ENCODE measurements at places on chromosomes 4 and X. TPM values are rescaled to one million over a fixed set of nuclear protein-coding genes. Genes with fewer than 3 reads are reported as not detected.

Gene CFAP99
- total RNA-seq = 0.18 TPM

Gene AREG
- total RNA-seq = 0.69 TPM

Gene ENPP6
- total RNA-seq = 1.0 TPM

Gene LDB2
- total RNA-seq = 24.9 TPM

Gene BEX1
- total RNA-seq = 10.7 TPM

Gene BRS3
- not detected for total RNA-seq

Gene FGA
- total RNA-seq = not detected

Gene STATH
- total RNA-seq = not detected

Gene CLDN22
- not detected for total RNA-seq

DNA sequence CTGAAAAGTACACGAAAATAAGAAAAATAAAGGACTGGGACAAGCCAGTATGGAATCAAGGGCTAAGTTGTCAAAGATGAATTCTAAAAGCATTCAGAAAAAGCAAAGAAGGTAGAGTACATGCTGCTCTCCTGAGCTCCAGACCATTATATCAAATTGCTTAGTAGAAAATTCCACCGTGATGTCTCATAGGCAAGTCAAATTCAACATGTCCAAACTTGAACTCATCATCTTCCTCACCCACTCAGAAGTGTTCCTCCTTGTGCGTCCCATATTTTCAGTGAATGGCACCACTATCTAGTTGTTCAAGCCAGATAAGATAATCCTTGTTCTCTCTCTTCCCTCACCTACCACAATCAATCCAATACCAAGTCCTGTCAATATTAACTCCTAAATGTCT is 37.5 kb upstream of the IL13RA2 start:
- H3K36me3 ChIP-seq = no peaks in the 10 kb centered on the region
- H3K27me3 ChIP-seq = peaks cover 19% of the 10 kb centered on the region
- H3K4me3 ChIP-seq = no peak overlapping the region
- no peak for DNase-seq
- H3K4me1 ChIP-seq = no peaks in the 10 kb centered on the region

- peaks cover 4% of the 10 kb centered on the region for H3K36me3 ChIP-seq
- H3K27me3 ChIP-seq = no peaks in the 10 kb centered on the region
- DNase-seq = no peak
- no peaks in the 10 kb centered on the region for H3K4me1 ChIP-seq
- H3K4me3 ChIP-seq = no peak overlapping the region
- H3K27ac ChIP-seq = no peak overlapping the region
Observed at GRCh38 chrX:119648421-119648775, 42.2 kb upstream of the NKRF start.

DNA sequence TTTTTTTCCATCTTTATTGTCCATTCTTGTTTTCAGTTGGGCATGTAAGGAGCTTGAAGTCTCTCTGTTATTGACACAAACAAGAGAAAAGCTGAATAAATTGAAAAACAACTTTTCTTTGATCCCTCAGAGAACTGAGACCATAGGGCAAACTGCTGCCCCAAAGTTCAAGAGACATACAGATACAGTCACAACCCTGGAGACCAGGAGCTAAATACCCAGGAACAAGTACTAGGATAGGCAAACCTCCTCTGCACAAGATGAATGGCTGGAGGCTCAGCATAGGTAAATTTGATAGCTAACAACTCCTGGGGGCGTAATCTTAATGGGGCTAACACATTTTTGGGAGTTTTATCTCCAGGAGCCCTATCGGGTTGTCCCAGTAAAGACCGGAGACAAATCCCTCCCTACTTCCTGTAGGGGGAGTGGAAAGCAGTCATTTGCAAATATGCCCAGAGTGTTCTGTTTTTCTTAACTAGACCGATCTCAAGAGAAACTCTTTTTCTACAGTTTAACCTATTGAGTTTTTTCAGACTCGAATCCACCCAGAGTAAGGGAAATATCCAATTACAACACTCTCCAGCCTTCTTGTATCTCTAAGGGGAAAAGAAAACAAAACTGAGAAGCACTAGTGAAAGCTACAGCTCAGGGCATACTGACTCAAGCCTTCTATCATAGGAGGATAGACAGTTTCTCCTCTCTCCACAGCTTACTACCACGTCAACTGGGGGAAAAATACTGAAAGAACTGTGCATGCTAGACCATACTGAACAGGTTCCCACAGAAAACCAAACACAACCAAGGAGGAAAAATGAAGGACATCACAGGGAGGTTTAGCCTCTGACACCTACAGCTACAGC is 23.1 kb downstream of the MAGEA8 start:
- no peaks in the 10 kb centered on the region for H3K36me3 ChIP-seq
- no peak overlapping the region for H3K27ac ChIP-seq
- no peaks in the 10 kb centered on the region for H3K4me1 ChIP-seq

- H3K4me1 ChIP-seq = no peaks in the 10 kb centered on the region
- H3K36me3 ChIP-seq = no peaks in the 10 kb centered on the region
- no peaks in the 10 kb centered on the region for H3K27me3 ChIP-seq
- no peak for DNase-seq
- no peak overlapping the region for H3K27ac ChIP-seq
- H3K4me3 ChIP-seq = no peak overlapping the region
Observed at GRCh38 chr4:135277068-135277979, 1075.7 kb upstream of the PABPC4L start.

DNA sequence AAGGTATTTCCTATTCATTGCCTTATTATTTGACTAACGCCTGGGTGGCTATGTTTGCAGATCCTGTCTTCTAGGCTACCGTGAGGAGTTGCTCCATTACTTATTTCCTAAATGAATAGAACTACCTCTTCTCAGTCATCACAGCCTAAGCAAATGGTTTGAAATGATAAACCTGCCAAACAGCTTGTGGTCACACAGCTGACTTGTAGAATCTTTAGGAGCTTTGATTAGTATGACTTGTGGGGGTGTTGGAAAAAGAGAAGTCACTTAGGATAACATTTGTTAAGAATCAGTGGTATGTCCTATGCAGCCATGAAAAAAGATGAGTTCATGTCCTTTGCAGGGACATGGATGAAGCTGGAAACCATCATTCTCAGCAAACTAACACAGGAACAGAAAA is 169.3 kb downstream of the PPARGC1A start:
- no peaks in the 10 kb centered on the region for H3K27me3 ChIP-seq
- H3K36me3 ChIP-seq = no peaks in the 10 kb centered on the region
- DNase-seq = no peak
- no peak overlapping the region for H3K4me3 ChIP-seq

DNA sequence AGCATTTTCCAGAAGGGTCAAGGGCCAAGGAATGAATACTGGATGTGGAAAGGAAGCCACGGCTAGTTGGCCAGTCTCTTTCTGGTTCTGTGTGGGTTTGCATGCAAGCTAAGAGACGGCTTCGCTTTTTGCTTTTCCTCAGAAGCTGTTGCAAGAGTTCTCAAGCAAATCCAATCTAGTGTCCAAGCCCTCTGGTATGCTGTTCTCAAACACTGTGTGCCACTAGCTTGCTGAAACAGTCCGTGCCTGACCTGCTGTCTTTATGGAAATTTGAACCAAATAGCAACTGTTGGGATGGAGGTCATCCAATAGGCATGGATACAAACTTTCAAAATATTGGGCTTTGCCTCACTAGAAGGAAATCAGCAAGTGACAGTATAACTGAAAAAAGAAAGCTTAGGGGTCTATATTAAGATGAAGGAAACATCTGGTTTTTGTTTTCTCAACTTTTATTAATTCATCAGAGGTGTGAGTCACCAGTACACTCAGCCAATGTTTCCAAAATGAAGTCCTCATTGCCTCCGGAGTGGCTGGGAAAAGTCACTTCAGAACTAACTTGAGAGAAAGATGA is 70.5 kb downstream of the SLC9A6 start:
- H3K36me3 ChIP-seq = no peaks in the 10 kb centered on the region
- H3K4me3 ChIP-seq = no peak overlapping the region
- peak overlapping the region; percentile 56 for H3K27ac ChIP-seq
- peaks cover 5% of the 10 kb centered on the region for H3K27me3 ChIP-seq
- peak; percentile 2 for DNase-seq

DNA sequence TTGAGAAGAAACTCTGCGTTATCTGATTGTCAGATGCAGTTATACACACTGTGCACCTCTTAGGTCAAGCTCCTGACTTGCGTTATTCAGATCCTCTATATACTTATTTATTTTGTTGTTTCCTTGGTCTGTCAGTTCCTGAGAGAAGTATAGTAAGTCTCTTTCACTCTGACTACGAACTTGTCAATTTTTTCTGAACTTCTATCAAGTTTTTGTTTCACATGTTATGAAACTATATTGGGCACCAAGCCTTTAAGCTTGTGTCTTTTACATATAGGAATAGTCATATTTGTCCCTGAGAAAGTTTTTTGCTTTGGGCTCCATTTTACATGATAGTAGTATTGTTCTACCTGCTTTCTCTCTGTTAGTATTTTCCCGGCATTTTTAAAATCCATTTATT is 31.7 kb downstream of the ZNF275 start:
- H3K4me3 ChIP-seq = no peak overlapping the region
- H3K27ac ChIP-seq = no peak overlapping the region
- H3K27me3 ChIP-seq = peaks cover 3% of the 10 kb centered on the region
- peaks cover 3% of the 10 kb centered on the region for H3K4me1 ChIP-seq
- H3K36me3 ChIP-seq = no peaks in the 10 kb centered on the region
- DNase-seq = no peak

- no peaks in the 10 kb centered on the region for H3K4me1 ChIP-seq
- H3K27me3 ChIP-seq = no peaks in the 10 kb centered on the region
- no peak overlapping the region for H3K4me3 ChIP-seq
- H3K36me3 ChIP-seq = no peaks in the 10 kb centered on the region
- no peak for DNase-seq
- no peak overlapping the region for H3K27ac ChIP-seq
Observed at GRCh38 chr4:139253046-139253445, 27.0 kb downstream of the MGARP start.

GRCh38 chrX:109578916-109579315 is 42.3 kb downstream of the NXT2 start:
- no peak overlapping the region for H3K4me3 ChIP-seq
- no peaks in the 10 kb centered on the region for H3K4me1 ChIP-seq
- peaks cover 34% of the 10 kb centered on the region for H3K27me3 ChIP-seq
- no peaks in the 10 kb centered on the region for H3K36me3 ChIP-seq
- no peak overlapping the region for H3K27ac ChIP-seq

GRCh38 chrX:73855546-73855945 is 292.5 kb downstream of the CHIC1 start:
- no peak overlapping the region for H3K4me3 ChIP-seq
- no peaks in the 10 kb centered on the region for H3K4me1 ChIP-seq

DNA sequence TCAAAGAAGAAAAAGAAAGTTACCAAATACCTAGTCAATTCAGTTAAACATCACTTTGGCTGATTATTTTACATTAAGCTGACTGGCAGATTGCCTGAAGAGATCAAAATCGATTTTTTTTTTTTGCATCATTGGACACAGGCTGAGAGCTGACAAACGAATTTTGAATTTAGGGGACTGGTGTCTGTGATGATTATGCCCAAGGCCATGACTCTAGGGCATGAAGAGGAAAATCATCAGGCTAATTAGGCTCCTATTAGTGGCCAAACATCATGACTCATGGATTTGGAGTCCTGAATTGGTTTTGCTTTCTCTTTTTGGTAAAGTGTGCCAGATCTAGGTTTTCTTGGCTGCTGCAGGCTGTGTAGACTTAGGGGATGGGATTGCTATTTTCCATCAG is 829.3 kb upstream of the LCORL start:
- H3K27ac ChIP-seq = no peak overlapping the region
- no peaks in the 10 kb centered on the region for H3K27me3 ChIP-seq
- no peaks in the 10 kb centered on the region for H3K36me3 ChIP-seq
- H3K4me1 ChIP-seq = no peaks in the 10 kb centered on the region
- H3K4me3 ChIP-seq = no peak overlapping the region

DNA sequence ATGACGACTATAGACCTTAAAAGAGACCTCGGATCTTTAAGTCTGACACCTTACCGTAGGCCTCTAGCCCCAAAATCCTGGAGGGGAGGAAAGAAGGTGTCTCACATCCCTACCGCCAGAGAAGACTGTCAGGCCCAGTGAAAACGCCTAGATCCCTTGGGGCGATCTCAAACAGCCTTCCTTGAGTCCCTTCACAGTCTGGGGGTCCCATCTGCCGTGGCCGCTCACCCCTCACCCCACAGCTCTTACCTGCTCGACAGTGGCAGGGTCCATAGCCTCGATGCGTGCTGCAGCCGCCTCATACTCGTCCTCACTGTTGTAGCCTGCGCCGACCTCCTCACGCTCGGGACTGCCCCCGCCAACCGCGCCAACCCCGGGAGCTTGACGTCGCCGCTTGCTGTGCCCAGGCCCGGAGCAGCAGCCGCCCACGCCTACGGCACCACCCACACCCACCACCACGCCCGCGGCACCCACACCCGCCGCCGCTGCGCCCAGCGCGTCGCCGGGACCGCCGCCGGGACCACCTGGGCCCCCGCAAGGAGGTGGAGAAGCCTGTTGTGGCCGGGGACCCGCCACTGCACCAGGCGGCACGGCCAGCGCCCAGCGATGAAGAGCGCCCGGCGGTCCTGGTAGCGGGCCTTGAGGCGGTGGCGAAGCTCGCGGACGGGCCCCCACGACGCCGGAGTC is 536 bp downstream of the OTUD5 start:
- peak; percentile 33 for DNase-seq
- no peaks in the 10 kb centered on the region for H3K36me3 ChIP-seq
- peak overlapping the region; percentile 75 for H3K4me3 ChIP-seq
- H3K27me3 ChIP-seq = no peaks in the 10 kb centered on the region
- peaks cover 17% of the 10 kb centered on the region for H3K4me1 ChIP-seq

- H3K4me3 ChIP-seq = no peak overlapping the region
- no peak overlapping the region for H3K27ac ChIP-seq
- H3K4me1 ChIP-seq = no peaks in the 10 kb centered on the region
- H3K27me3 ChIP-seq = peaks cover 4% of the 10 kb centered on the region
- H3K36me3 ChIP-seq = no peaks in the 10 kb centered on the region
- no peak for DNase-seq
Observed at GRCh38 chrX:48715072-48715471, 18.5 kb downstream of the SUV39H1 start.

GRCh38 chr4:64784125-64784524 is 374.9 kb upstream of the TECRL start:
- no peak for DNase-seq
- no peak overlapping the region for H3K27ac ChIP-seq
- no peak overlapping the region for H3K4me3 ChIP-seq
- H3K36me3 ChIP-seq = no peaks in the 10 kb centered on the region
- no peaks in the 10 kb centered on the region for H3K4me1 ChIP-seq

GRCh38 chrX:115687595-115687994 is 126.6 kb downstream of the PLS3 start:
- no peak overlapping the region for H3K4me3 ChIP-seq
- DNase-seq = no peak
- H3K4me1 ChIP-seq = no peaks in the 10 kb centered on the region
- no peaks in the 10 kb centered on the region for H3K36me3 ChIP-seq
- H3K27me3 ChIP-seq = peaks cover 5% of the 10 kb centered on the region

- H3K27me3 ChIP-seq = no peaks in the 10 kb centered on the region
- no peak overlapping the region for H3K4me3 ChIP-seq
- H3K27ac ChIP-seq = no peak overlapping the region
Observed at GRCh38 chr4:124727331-124727890, 14.9 kb upstream of the ANKRD50 start.

GRCh38 chrX:18674417-18674787 is 2.5 kb upstream of the RS1 start:
- peak; percentile 21 for DNase-seq
- H3K27me3 ChIP-seq = no peaks in the 10 kb centered on the region
- no peaks in the 10 kb centered on the region for H3K4me1 ChIP-seq

- H3K27ac ChIP-seq = no peak overlapping the region
- DNase-seq = no peak
- H3K4me1 ChIP-seq = no peaks in the 10 kb centered on the region
- H3K27me3 ChIP-seq = no peaks in the 10 kb centered on the region
Observed at GRCh38 chr4:84778041-84778440, 188.4 kb downstream of the WDFY3 start.

GRCh38 chr4:119627267-119628255 is 1.0 kb downstream of the PDE5A start:
- H3K4me1 ChIP-seq = peaks cover 14% of the 10 kb centered on the region
- no peaks in the 10 kb centered on the region for H3K27me3 ChIP-seq
- H3K27ac ChIP-seq = peak overlapping the region; percentile 63
- peak; percentile 46 for DNase-seq
